Upper lobe of right lung (tissue), 1 donor: ENCODE measurements at places on chromosomes 12 and 14. TPM values are rescaled to one million over a fixed set of nuclear protein-coding genes. Genes with fewer than 3 reads are reported as not detected.

The ARMH4 gene
- 2.3 TPM for total RNA-seq

- DNase-seq: no peak
Measured at GRCh38 chr14:79587875-79588274, 623.4 kb downstream of the DIO2 start.

GRCh38 chr12:75747572-75748021, 236.2 kb upstream of the KRR1 start:
- DNase-seq: no peak

DNA sequence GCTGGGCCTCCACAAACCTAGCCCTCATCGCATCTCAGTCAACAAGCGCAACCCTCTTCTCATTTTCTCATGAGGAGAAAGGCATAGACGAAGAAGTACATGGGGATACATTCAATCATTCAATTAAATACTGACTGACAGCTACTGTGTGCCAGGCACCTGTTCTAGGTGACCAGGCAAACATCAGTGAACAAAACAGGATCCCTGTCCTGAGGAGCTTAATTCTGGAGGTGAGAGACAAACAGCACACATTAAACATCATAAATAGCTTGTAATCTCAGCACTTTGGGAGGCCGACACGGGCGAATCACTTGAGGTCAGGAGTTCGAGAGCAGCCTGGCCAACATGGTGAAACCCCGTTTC, 362 bp upstream of the ACYP1 start:
- no peak for DNase-seq

The TMEM121 gene
- 1.5 TPM for total RNA-seq

- peak; percentile 80 for DNase-seq
Measured at GRCh38 chr12:121797937-121798786, 4.7 kb upstream of the RHOF start.
